Stimulated activated CD4-positive, alpha-beta T cell treated with anti-CD3 and anti-CD28 coated beads, Interleukin-4, amount 100 ng/mL, for 48 hours (primary cell): ENCODE measurements at places on chromosomes 2 and 18.
A peak's percentile ranks its signal among the peaks of the same experiment; 100 is the strongest.

DNA sequence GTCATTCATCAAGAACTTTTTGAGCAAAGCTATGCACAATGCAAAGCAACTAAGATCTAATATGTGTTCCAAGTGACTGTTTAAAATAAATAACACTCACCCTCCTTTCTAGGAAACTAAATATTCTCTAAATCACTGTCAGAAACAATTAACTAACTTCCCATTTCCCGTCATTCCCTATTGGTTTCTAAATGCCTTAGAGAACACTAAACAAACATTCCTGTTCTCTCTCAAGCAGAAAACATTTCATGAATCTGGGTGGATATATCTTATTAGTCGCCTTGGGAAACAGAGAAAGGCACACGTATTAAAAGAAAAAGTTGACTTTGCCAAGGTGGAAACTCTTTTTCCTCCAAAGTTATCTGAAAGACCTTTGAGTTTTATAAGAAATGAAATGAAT lies 735.2 kb downstream of the MBD2 start:
- DNase-seq = no peak

- no peak for DNase-seq
Measured at GRCh38 chr2:72719416-72719815, 106.4 kb downstream of the EXOC6B start.

GRCh38 chr2:42342061-42342794 lies 18.8 kb downstream of the COX7A2L start:
- no peak for DNase-seq

GRCh38 chr2:100260712-100261620 lies 61.3 kb downstream of the LONRF2 start:
- no peak for DNase-seq

GRCh38 chr18:68694316-68694715 lies 20.6 kb downstream of the TMX3 start:
- DNase-seq = no peak

DNA sequence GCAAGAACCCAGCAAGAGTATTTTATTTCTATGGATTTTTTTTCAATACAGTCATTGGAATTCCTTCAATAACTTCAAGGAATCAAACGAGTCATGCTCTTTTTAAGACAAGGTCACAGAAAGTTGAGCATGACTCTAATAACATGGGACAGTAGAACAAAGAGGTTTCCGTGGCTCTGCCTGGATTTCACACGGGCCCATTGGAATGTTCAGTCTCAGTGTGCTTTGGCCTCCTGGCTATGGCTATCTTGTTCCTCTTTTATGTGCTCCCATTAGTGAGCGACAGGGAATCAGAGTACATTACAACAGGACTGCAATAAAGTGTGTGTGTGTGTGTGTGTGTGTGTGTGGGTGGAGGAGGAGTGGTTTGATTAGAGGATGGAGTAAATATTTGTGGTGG lies 312.4 kb downstream of the DCC start:
- DNase-seq = no peak

DNA sequence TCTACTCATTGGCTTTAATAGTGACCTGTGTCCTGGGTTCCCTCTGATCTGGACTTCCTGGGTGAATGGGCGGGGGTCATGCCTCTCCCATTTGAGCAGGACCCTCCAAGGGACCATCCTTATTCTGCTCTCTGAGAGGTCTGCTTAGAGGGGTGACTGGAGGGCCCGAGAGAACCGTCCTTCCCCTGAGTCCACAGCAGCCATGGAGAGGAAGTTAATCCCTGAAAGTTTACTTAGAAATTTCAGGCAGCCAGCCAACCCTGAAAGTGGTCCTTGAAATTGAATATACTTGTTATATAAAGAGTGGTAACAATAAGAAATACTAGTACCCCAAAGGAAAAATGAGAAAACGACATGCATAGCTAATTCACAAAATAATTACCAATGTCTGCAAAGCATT lies 226.1 kb downstream of the DYSF start:
- DNase-seq = no peak

GRCh38 chr2:71884303-71885042 lies 263.2 kb downstream of the CYP26B1 start:
- no peak for DNase-seq

GRCh38 chr2:226943862-226944620 lies 108.2 kb downstream of the RHBDD1 start:
- DNase-seq = no peak

- DNase-seq = no peak
Measured at GRCh38 chr2:128233790-128234395, 84.8 kb downstream of the HS6ST1 start.

GRCh38 chr2:72993147-72993932 lies 76.0 kb downstream of the EMX1 start:
- DNase-seq = peak; percentile 11

GRCh38 chr18:76484749-76485387 lies 10.2 kb downstream of the ZNF516 start:
- no peak for DNase-seq

DNA sequence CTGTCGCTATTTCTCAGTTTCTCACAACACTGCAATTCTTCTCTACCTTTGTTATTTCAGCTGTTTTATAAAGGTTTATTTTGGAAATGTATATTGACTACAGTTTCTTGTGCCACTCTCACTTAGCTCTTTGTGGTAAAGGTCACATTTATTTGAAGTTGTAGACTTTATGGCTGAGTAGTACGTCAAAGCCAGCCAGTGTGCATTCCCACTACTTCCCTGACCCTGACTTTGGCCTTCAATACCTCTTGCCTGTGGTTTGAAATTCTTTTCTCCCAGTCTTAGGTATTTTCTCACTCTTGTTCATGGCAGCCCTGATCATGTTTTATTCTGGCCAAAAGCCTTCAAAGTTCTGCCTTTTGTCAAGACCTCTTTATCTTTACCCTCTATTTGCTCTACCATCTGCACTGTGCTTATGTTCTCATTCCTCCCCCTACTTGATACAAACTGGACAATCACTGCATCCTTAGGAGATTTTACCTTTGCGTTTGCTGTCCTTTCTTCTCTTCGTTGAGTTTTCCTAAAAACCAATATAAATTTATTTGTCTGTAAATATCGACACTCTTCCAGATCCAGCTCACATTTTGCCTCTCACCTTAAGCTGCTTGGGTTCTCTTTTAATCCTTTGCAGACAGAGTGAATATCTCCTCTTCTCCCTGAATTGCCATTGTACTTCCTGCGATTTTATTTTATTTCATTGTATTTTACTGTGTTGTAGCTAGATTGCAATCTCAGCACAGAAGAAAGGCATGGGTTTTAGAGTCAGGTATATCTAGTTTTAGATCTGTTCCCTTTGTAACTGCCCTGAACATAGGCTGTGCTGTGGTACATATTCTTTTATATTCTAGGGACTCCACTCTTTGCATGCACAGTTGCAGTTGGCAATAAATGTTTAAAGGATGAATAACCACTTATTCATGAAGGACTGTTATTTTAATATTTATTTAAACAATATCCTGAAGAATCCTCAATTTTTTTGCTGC lies 31.2 kb downstream of the GULP1 start:
- DNase-seq = no peak

DNA sequence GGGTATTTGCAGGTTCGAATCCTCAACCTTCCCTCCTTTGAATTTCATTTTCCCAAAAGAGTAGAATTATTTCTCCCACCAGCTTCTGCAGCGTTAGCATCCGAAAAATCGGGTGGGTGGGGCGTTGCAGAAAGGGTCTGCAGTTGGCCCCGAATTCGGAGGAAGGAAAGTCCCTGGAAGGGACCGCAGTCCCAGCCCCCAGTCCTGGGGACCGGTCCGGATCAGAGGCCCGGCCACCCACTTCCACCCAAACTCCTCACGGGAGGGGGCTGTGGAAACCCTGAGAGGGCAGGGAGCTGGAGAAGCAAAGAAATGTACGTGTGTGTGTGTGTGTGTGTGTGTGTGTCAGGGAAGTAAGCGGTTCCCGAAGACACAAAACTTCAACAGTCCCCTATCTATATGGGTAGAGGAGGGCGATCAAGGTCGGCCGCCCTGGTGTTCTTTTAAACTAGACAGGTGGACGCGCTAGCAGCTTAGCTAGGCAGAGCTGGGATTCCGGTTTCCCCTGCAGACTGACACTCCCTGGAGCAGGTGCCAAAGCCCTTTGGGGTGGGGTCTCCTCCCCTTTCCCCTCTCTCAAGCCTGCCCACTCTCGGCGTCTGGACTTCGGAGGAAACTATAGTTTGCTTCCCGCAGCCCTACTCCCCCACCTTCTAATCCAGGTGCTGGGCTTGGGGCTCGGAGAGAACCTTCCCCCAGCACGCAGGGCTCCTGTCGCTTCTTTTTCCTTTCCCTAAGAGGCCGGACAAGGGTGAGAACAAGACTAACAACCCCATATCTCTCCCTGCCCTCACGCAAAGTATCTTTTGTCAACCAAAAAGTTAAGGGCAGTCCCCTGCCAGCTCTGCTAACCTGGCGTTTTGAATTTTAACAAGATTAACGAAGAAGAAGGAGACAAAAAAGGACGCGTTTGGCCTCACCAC lies 4.8 kb upstream of the ONECUT2 start:
- no peak for DNase-seq

- no peak for DNase-seq
Measured at GRCh38 chr2:165847001-165847400, 53.0 kb upstream of the GALNT3 start.

- DNase-seq = no peak
Measured at GRCh38 chr2:95390272-95390880, 12.1 kb upstream of the FAHD2A start.

- no peak for DNase-seq
Measured at GRCh38 chr2:218228366-218229090, 11.5 kb downstream of the ARPC2 start.

DNA sequence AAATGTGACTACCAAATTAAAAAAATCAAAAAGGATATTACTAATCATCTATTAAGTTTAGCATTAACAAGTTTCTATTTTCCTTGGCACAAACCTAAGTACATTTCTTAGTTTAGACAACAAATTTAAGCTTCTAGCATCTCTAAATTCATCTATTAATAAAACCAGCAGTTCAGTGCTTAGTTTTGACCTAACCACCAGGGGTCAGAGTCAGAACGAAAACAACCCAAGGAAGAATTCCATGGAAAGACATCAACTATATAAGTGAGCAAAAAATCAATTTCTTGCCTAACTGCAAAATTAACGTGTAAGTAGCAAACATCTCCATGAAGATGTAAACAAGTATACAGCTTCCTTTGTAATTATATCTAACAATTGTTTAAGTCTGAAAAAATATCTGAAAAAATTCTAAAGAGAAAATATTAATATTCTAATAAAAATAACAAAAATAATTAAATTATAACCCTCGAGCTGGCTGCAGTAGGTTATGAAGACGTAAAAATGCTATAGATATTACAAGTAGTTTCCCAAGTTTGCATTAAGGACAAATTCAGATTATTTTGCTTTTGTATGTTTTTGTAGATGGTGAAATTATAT lies 83.7 kb downstream of the CERKL start:
- DNase-seq = no peak

DNA sequence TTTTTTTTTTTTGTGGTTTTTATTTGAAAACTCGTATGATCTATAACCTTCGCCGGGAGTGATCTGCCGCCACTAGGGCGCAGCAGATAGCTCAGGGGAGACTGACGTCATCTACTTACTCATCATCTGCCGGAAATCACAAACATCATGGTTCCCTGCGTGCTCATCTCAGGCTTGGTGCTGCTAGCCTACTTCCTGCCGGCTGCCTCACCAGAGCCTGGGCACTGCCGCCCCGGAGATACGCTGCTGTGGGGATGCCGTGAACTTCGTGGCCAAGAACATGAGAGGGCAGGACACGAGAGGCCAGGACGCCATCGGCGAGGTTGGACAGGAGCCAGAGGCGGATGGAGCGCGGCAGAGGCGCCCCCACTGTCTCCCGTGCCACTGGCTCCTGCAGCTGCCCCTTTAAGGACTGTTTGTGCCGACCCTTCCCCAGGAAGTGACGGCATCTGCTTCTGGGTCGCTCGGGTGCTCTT lies 68.8 kb downstream of the DOK6 start:
- DNase-seq = peak; percentile 31

- DNase-seq = no peak
Measured at GRCh38 chr2:140363131-140363530, 1582.9 kb upstream of the NXPH2 start.

DNA sequence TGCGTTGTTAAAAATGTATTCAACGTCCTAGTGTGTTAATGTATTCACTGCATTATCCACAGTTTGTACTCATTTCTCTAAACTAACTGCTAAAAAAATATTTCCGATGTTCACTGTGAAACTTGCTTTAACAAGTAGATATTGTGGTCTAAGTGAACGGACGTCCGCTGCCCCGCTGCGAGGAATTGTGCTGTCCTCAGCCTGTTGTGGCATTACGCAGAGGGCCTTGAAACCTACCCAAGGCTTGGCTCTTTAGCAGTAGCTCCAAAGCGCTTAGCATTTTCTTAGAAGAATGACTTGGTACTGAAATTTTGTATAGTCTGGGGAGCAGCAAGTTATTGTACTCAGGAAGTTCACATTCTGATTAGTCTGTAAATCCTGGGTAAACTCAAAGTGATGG lies 136.5 kb upstream of the SP5 start:
- DNase-seq = no peak

DNA sequence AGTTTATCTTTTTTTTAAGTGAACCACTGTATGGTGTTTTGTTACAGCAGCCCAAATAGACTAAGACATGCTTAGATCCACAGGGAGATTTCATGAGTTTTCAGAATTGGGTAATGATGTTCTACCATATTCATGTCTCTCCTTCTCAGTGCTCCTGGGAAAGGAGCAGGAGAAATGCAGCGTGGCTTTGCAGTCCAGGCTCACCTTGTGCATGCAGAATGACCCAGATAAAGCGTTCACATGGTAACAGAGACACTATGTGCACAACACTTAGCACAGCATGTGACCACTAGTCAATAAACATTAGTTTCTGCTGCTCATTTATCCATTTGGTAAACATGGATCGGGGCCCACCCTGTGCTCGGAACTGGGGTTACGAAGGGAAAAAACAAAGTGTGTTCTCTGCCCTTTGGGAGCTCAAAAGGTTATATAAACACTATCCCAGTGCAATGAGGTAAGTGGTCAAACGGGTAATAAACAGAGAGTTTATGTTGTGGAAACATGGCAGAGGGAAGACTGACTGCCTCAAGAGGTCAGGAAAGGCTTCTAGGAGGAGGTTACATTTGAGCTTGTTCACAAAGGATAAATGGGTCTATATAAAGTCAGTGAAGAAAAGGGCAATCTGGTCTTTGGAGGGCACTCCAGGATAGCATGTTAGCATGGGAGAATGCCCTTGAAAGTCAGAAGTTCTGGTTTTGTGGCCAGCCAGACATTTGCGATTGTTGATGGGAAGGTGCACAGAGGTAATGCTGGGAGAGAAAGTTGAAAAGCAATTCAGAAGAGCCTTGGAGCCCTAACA lies 299.2 kb downstream of the TDRD15 start:
- no peak for DNase-seq
